AG20443 (cell line): ENCODE measurements at places on chromosomes 3 and 15.
A peak's percentile ranks its signal among the peaks of the same experiment; 100 is the strongest.

- no peak for DNase-seq
These were observed 18.1 kb downstream of the DUSP7 start for GRCh38 chr3:52038227-52038626.

DNA sequence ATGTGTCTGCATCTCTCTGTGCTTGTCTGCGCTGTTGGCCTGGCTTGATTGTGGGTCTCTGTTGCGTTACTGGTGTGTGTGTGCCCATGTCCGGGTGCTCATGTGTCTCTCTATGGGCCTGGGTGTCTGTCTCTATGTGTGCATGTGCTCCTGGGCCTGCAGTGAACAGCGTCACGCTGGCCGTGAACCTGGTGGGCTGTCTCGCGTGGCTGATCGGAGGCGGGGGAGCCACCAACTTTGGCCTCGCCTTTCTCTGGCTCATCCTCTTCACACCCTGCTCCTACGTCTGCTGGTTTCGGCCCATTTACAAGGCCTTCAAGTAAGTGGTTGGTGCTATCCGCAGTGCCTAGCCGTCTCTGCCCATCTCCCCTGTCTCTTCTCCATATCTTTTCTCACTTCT, 7.0 kb upstream of the PPCDC start:
- DNase-seq: no peak

GRCh38 chr3:129549006-129549800, 6.2 kb downstream of the H1-8 start:
- DNase-seq: peak; percentile 65

DNA sequence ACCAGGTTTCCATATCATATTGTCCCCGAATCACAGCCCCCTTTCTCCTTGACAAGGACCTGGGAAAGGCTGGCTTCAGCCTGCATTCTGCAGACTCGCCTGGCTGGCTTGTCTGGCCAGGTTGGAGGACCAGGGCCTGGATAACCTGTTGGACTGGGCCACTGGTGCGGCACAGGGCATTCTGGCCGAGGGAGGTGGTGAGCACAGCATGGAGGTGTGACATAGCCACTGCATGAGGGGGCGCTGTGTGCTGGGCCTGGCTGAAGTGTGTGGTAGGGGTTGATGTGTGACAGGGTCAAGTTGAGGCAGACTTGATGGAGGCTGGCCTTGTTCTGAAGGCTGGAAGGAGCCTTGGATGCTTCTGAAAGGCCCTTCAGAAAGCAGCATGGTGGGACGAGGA, 2.9 kb downstream of the ESYT3 start:
- no peak for DNase-seq

GRCh38 chr3:23819599-23820360, 14.0 kb downstream of the UBE2E1 start:
- no peak for DNase-seq

- peak; percentile 65 for DNase-seq
These were observed 9.4 kb downstream of the SNX1 start for GRCh38 chr15:64105113-64105704.

DNA sequence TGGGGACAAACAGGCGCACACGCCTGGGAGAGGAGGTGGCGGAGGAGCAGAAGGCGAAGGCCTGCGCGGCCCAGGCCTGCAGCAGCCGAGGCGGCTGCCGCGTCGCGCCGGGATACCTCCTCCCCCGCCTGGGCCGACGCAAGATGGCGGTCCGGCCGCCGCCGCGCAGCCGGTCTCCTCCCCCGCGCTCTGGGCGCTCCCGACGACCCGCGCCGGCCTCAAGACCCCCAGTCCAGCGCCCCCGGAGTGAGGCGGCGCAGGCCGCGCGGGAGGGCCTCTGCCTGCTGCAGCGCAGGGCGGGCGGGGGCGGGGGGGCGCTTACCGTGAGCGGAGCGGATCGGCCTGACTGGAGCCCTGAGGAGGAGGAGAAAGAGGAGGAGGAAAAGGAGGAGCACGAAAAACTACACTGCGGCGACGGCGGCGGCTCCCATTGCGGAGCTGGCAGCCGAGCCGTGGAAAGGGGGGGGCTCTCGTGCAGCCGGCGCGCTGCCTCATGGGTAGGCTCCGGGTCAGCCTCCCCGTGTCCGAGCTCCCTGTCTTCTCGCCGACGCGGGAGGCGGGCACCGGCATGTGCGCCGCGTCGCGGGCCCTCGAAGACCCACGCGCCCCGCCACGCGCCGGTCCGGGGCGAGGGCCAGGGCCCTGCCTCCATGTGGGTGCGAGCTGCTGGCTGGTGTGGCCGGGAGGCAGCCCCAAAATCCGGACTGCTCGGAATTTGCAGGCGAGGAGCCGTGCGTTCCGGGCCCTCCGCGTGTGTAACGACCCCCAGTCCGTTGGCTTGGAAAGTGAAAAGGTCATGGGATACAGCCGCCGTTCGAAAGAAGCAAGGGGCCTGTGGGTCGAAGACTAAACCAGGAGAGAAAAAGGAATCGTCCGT, at the start of gene ZNF280D:
Gene ZNF280D (minus strand): TSS at position 374 of the 877 bp plus-strand sequence. CDS start 26,400 bp downstream, outside the sequence.
- DNase-seq: peak; percentile 94

GRCh38 chr15:77181305-77182074, 110.6 kb upstream of the TSPAN3 start:
- no peak for DNase-seq

- DNase-seq: peak; percentile 79
These were observed 77.8 kb upstream of the HES1 start for GRCh38 chr3:194058189-194058571.

DNA sequence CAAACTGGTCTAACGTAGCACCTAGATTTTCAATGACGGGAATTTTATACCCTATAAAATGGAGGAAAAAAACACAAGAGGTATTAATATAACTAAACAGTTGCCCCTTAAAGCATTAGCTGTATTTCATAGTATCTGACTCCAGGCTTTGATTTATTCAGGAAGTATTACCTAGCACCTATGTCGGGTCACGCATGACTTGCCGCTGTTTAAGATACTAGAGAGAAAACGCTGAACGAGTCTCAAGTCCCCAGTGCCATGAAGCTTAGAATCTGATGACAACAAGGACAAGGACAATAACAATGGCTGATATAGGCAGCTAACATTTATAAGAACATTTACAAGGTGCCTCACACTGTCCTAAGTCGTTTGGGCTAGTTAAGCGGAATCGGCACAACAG, 1.9 kb downstream of the SNRPA1 start:
- DNase-seq: no peak

DNA sequence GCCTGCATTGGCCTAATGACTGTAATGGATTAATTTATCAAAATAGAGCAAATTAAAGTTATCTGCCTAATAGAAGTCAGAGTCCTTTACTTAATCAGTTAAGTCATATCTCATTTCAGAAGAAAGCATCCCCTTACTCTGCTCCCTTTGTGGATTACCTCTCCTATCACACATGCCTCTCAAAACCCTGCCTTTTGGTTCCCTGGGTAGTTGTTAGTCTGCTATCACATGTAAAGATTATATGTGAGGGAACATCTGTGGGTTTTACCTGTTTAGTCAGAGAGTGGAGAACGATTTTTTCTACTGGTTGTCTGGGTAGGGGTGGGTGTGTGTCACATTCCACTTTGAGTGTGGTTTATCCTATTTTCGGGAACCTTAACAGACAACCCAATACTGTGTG, 16.4 kb downstream of the UBE2E2 start:
- DNase-seq: no peak

GRCh38 chr3:43770426-43771103, 79.8 kb downstream of the ABHD5 start:
- peak; percentile 67 for DNase-seq

GRCh38 chr15:83766339-83766738, 112.4 kb downstream of the ADAMTSL3 start:
- no peak for DNase-seq

- no peak for DNase-seq
These were observed 1.6 kb upstream of the SATB1 start for GRCh38 chr3:18426597-18427193.
